ENCODE measurements at places on chromosomes 7 and 10.
A peak's percentile ranks its signal among the peaks of the same experiment; 100 is the strongest.

GRCh38 chr10:5905854-5906507 is 15.9 kb downstream of the FBH1 start:
- no peak for DNase-seq

GRCh38 chr10:105062951-105063350 is 421.9 kb downstream of the SORCS3 start:
- no peak for DNase-seq

- no peak for DNase-seq
These were observed 143.9 kb upstream of the MGMT start for GRCh38 chr10:129322933-129323820.

GRCh38 chr10:34707656-34708055 is 107.4 kb downstream of the PARD3 start:
- no peak for DNase-seq

- no peak for DNase-seq
These were observed 52.0 kb upstream of the NRF1 start for GRCh38 chr7:129559564-129559963.

GRCh38 chr10:72041491-72041890 is 46.9 kb downstream of the SPOCK2 start:
- DNase-seq = no peak

- no peak for DNase-seq
These were observed 7.7 kb downstream of the TMEM273 start for GRCh38 chr10:49180444-49180860.

- DNase-seq = no peak
These were observed 93.3 kb downstream of the HYCC1 start for GRCh38 chr7:22920672-22921071.

DNA sequence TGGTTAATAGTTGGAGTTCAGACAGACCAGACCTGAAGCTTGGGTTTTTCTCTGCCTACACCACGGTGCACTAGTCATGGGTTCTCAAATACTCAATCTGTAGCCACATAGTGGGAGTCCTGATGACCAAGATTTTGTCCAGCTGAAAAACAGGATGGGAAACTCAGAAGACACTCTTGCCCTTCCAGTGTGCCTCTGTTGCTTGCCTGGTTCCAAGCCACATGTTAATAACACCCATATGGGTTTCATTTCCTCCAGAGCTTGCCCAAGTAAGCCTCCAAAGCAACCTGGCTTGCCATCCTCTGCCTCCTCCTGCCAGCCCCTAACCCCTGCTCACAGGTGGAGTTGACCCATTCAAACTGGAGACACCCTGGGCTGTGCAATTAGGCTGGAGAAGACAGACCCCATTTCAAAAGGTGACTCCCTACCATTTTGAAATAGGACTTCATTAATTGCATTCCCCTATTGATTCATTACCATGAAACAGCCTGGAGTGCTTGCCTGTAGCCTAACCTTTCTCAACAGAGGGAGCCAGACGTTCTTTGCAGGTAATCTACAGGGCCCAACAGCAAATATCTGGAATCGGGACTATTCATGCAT is 108.0 kb upstream of the HABP2 start:
- DNase-seq = no peak

DNA sequence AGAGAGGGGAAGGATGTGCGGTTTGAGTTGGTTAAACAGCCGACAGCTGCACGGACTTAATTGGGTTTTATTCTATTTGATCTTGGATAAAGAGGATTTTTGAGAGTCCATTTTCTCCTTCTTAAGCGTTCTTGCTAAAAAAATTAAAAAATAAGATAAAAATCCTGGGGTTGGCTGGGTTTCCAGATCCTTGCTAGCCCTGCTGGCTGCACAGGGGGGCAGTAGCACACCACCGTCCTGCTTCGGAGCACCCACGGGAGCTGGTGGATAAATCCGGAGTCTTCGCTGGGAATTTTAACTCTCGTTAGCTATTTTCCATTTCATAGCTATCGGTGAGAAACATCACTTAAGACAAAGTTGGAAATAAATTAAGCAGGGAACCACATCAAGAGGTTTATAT is 792.0 kb downstream of the TYW1 start:
- DNase-seq = no peak

DNA sequence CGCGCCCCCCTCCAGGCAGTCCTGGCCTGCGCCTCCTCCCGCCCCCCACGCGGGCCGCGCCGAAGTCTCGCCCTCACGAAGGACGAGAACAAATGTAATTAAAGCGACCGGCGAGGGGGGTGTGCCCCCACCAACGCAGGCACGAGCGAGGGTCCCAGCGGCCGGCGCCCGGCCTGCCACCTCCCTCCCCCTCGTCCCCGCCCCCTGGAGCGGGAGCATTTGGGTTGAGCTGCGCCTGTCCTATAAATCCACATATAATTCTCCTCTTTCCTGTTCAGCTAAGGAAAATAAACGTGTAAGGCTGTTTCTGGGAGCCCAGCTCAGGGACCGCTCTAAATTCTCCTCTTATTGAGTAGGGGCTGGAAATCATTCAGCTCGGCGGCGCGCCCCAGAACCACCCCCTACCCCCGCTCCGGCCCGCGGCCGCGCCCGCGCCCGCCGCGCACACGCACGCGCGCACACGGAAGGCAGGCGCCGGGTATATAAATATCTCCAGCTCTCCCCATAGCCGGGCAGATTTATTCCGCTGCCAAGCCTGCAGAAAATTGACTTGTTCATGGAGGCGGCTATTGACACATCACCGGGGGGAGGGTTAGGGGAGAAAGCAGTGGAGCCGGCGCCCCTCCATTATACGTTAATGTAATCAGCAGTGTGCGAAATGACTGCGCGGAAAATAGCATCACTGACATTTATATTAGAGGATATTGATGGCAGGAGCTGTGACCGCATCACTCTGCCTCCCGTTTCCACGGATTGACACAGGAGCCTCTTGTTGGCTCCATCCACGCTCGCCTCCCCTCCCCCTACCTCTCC is 61.6 kb upstream of the BTRC start:
- peak; percentile 54 for DNase-seq

DNA sequence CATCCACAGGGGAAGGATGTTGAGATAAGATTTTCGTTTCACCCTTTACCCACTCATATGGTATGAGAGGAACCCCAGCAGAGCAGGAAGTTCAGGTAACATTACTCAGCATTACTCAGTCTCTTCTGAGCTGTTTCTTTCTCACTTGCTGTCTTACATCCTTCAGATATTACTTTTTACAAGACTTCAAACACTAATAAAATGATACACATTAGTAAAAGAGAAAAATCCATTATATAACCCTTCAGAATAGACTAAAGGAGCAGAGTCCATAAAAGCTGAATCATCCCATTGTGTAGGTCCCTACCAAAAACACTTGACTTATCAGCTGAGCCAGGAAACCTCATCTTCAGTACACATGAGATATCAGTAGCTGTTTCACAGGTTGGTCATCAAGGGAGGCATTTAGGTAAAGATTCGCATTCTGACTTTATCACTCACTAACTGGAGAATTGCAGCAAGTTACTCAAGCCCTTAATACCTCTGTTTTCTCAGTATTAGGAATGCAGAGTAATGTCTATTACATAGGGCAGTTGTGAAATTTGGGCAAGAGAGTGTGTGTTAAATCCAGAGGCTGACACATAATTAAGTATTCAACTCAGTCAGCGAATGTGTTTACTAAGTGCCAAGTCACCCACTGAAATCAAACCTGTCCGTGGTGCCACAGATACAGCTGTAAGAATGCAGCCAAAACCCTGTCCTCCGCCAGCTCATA is 44.7 kb downstream of the KLF6 start:
- no peak for DNase-seq

DNA sequence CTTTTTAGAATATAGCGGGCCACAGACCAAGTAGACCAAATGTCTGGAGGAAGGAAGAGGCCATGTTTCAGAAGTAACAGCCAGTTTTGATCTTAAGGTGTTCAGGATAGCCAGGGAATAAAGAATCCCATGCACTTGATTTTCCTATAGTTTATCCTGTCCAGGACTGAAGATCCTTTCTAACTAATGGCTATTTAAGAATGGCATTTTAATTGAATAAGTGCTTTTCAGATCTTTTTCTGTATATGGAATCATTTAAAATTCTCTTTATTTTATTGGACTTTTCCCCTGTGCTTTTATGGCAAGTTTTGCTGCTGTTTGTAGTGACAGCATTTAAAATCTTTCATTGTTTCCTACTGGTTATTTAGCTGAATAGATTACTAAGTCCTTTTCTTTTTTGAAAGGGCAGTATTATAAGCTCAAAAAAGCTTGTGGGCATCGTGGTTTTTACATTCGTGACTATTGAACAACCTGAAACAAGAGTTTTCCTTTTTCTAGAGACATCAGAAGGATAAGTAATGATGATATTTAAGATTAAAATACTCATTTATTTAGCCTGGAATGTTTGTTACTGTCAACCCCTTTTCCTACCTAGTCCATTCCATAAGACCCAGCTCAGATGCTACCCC is 2.4 kb downstream of the INPP5F start:
- no peak for DNase-seq

GRCh38 chr7:130721486-130722277 is 12.3 kb downstream of the KLF14 start:
- peak; percentile 59 for DNase-seq

GRCh38 chr7:102990642-102991041 is 77.8 kb downstream of the LRRC17 start:
- DNase-seq = no peak
